RPMI8226 (cell line): ENCODE measurements at places on chromosomes 13 and 19.
A peak's percentile ranks its signal among the peaks of the same experiment; 100 is the strongest.

GRCh38 chr19:4866595-4867424 lies 657 bp downstream of the PLIN3 start:
- DNase-seq = no peak

DNA sequence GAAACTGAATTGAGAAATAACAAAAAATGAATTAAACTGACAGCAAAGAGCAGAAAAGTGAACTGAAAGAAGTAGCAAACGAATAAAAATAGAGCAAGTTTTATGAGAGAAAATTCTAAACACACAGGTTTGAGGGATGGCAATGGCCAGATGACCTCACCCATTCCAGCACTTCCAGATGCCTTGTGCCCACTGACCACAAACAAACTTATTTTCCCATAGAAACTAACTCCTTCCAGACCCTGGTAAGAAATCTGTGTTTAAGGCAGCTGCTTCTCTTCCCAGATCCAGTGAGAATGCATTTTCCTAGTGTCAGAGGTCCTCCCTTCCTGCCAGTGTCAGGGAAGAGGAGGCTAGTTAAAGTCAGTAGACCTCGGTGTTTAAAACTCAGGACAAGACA lies 51.7 kb downstream of the RXFP2 start:
- DNase-seq = no peak

- DNase-seq = no peak
Measured at GRCh38 chr13:51636349-51636890, 52.2 kb downstream of the WDFY2 start.

DNA sequence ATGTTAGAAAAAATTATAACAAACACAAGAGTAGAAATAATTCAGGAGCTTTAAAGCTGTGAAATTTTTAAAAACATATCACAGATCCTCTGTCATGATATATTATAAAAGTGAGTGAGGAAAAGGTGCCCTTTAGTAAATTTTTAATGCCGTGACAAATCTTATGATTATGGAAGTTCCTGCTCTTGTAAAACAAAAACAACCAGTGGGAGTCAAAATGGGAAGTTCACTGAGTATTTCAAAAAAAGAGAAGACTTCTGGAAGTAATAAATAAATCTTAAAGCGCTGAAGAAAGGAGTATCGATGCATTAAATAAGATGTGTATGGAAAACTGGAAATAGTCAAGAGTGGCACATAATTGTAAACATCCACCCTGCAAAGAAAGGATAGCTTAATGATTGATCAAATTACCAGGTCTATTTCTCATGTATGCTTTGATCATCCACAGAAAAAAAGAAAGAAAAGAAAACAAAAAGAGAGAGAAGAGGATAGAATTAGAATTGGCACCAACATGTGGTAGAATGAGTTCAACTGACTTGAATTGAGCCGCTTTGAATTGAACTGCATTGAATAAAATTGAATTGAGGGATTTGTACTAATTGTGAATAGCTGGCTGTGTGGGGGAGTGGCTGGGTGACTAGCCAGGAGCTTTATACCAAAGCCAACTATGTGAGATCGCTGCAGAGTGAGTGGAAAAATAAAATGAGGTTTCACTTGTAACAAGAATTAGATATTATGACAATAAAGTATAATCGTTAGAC lies 647.6 kb upstream of the SPRY2 start:
- no peak for DNase-seq

GRCh38 chr19:16088351-16089009 lies 12.2 kb downstream of the TPM4 start:
- DNase-seq = no peak

GRCh38 chr13:29844441-29844840 lies 6.0 kb downstream of the UBL3 start:
- DNase-seq = no peak

GRCh38 chr19:47603706-47604565 lies 5.0 kb upstream of the BICRA start:
- DNase-seq = no peak

- no peak for DNase-seq
Measured at GRCh38 chr13:59461411-59461810, 702.3 kb downstream of the DIAPH3 start.

- no peak for DNase-seq
Measured at GRCh38 chr19:39082745-39083598, 1.2 kb upstream of the ACP7 start.

DNA sequence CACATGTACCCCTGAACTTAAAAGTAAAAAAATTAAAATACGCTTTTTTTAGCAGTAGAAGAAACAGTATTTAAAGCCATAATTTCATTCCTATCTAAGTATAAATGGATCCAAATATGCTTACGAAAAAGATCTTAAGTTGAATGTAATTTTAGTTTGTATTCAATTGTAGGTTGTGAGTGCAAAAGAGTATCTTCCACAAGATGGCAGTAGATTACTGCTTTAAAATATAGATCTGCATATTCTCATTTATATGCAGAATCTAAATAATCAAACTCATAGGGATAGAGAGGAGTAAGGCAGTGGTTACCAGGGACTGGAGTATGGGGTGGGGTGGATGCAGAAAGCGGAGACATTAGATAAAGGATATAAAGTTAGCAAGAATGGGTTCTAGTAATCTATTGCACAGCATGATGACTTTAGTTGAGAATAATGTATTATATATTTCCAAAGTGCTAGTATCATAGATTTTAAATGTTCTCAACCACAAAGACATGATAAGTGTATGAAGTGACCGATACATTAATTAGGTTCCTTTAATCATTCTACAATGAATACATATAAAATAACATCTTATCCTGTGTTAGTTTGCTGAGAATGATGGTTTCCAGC lies 14.2 kb downstream of the OR7A17 start:
- DNase-seq = peak; percentile 20

- DNase-seq = peak; percentile 73
Measured at GRCh38 chr19:49145573-49146407, 9.4 kb downstream of the HRC start.

GRCh38 chr19:58346961-58347929 lies 6.0 kb downstream of the A1BG start:
- peak; percentile 76 for DNase-seq

DNA sequence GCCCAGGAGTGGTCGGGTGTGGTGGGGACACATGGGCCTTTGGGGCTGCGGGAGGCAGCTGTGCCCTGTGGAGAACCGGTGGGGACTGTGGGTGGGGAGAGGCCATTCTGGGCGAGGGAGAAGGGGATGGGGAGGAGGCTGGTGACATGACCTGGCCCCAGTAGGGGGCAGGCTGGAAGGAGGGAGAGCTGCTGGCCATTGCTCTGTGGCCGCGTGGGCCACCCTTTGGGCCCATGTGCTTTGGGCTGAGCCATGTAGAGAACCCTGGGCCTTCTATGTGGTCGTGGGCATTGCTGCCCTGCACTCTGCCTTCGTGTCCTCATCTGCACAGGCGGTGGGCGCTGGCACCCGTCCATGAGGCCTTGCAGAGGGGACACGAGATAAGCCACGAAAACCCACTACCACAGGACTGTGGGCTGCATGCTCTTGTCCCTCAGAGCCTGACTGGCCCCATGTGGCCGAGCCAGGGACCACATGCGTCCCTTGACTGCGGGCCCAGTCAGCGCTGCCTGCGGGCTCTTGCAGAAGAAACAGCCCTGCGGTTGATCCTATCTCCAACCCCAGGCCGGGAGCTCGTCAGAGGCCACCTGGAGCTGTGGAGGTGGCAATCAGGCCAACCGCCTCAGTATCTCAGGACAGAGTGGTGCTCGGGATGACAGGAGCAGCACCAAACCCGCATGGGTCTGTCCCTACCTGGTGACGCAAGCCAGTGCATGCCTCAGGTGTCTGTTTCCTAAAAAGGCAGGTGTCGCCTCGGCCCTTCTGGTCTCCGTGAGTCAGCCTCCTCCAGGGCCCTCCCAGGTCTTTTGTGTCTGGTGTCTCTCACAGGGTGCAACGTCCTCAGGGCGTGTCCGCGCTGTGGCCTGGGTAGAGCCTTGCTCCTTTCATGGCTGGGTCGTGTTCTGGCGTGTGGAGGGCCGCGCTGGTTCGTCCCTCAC lies 14.3 kb downstream of the FZR1 start:
- no peak for DNase-seq
